Sciatic nerve (tissue), 2 donors: ENCODE measurements at places on chromosomes 11 and 22. TPM values are rescaled to one million over a fixed set of nuclear protein-coding genes. Genes with fewer than 3 reads are reported as not detected.

DNA sequence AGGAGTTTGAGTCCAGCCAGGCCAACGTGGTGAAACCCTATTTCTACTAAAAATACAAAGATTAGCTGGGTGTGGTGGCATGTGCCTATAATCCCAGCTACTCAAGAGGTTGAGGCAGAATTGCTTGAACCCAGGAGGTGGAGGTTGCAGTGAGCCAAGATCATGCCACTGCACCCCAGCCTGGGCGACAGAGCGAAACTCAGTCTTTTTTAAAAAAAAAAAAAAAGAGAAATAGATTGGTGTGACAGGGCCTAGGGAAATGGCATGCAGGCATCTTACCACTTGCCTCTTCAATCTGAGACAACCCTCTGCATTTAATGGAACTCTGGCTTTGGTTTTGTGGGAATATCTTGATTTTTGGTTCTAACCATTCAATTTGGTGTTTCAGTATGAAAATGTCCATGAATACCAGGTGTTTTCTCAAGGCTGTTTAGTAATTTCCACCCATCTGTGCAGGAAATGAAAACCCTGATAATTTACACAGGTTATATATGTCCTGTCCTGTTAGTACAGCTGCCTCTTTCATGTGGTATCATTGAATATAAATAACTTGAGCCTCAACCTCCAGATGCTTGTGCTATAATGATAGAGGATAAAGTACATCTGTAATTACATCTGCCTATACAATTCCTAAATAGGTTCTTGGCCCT lies 8.4 kb downstream of the XBP1 start:
- DNase-seq: no peak

The CCDC15 gene
- 2.8 TPM for total RNA-seq

The GAS2 gene
- 22.1 TPM for total RNA-seq

The SCGB2A2 gene
- total RNA-seq: not detected

The PDGFB gene
- 24.2 TPM for total RNA-seq

DNA sequence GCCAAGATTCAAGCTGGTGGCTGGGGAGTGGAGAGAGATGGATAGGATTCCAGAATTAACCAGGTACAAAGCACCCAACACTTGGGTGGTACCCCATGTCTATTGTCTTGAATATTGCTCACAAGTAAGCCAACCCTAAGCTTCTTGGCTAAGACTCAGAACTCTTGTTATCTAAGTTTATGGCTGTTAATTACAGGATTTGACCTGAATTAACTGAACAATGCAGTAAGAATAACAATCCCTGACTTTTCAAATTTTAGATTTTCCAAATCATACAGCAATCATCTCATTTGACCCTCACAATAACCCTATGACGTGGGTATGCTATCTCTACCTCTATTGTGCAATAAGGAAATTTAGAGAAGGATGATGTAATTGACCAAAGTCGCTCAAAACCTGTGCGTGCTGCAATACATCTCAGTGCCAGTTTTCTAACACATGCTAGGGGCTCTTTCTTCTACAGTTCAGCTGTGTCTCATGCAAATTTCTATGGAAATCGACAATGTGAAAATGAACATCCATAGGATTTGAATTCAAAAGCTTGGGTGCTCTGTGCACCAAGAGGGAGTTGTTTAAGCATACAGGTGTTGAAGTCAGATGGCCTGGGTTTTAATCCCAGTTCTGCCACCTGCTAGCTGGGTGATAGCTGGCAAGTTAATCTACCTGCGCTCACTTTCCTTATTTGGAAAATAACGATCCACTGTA lies 40.1 kb upstream of the APLNR start:
- no peak for DNase-seq

GRCh38 chr11:11807811-11808782 lies 33.7 kb upstream of the USP47 start:
- no peak for DNase-seq

DNA sequence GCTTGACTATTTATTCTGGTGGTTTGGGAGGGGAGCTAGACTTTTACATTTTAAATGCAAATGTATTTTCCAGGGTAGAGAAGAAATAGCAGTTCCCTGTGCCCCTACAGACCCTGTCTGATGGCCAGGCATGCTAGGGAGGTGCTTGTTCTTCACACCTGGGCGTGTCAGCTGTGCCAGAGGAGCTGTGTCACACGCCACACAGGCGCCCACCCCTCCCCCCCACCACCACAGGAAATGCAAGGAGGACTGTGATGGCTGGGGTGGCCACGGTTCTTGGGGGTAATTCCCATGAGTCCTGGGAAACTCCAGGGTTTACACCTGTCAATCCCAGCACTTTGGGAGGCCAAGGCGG lies 82.2 kb downstream of the FLI1 start:
- no peak for DNase-seq
